Muscle of arm (tissue), 14 donors: ENCODE measurements at places on chromosomes 6 and 20.
A peak's percentile ranks its signal among the peaks of the same experiment; 100 is the strongest.

DNA sequence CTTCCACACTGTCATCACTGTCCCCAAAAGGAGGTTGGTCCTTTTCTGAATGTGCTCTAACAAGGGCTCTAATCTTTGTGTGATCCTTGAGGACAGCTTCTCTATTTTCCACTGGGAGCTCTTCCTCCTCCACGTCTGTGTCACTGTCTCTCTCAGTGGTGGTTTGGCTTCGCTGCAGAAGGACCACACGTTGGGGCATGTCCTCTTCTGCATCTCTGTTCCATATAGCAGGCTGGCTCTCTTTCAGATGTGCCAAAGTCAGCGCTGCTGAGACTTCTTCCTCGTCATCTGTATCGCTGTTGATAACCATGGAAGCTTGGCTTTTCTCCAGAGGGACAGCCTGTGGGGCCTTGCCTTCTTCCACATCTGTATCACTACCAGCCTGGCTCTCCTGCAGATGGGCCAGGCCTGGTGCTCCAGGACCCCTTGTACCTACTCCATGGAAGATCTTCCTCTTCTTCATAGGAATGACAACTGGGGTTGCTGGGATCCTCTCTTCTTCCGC lies 4.6 kb downstream of the MDC1 start:
- DNase-seq, result no peak

- DNase-seq, result peak; percentile 61
These were observed 3.3 kb downstream of the ADGRB3 start for GRCh38 chr6:68638230-68638900.

- DNase-seq, result no peak
These were observed 253.8 kb upstream of the CDYL start for GRCh38 chr6:4522453-4522852.

DNA sequence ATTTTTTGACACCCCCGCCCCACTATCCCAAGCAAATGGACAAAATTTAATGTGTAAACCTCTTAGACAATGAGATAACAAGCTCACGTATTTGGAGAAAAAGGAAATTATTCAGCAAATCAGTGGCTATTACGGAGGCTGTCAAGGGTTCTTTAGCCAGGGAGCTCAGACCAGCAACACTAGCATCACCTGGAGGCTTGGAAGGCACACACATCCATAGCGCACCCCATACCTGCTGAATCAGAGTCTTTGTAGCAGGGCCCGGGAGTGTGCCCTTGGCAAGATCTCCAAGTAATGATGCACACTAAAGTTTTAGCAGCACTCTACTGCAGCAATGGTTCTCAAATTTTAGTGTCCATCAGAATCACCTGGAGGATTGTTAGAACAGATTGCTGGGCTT lies 223.2 kb upstream of the BTBD3 start:
- no peak for DNase-seq

DNA sequence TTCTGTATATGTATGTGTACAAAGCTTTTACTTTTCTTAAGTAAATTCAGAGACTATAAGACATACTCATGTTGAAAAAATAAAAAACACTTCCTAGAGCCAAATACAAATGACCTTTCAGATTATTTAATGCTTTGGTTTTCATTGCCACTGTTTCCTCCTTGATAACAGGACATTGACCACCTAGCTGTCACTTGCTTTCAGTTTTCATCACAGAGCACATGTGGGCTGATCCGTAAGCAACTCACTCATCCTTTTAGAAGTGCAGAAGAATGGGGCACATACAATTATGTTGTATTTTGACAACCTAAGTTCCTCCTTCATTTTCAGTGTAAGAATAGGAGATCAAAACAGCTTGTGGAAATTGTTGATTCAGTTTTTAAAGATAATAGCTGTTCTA lies 6.2 kb downstream of the ZBTB2 start:
- DNase-seq, result no peak

DNA sequence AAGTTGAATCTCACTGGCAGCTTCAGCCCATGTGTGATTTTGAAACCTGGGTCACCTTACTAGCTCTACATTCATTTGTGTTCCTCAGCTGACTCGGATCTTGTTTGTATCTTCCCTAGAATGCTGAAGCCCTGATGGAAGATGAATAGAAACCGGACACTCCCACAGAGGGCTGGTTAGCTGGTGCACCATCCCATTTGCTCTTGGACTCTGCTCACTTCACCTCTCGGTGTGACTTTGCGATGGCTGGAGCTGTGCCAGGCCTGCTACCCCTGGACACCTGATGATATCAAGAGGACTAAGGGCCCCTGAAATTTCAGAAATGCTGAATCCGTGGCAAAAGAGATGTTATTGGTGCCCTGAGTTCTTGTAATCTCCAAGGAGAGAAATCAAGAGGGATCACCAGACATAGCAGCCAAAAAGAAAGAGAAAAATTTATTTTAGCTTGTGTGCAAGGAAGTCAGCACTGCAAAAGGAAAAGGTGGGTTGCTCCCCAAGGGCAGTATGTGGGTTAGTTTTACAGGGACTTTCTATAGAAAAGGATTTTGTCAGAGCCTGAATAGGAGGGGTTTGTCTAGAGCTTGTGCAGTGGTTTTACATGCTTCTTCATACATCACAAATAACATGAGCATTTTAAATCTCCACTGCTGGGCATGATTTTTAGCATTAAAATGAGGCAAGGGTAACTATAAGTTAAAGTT lies 426.3 kb upstream of the NOX3 start:
- DNase-seq, result no peak

DNA sequence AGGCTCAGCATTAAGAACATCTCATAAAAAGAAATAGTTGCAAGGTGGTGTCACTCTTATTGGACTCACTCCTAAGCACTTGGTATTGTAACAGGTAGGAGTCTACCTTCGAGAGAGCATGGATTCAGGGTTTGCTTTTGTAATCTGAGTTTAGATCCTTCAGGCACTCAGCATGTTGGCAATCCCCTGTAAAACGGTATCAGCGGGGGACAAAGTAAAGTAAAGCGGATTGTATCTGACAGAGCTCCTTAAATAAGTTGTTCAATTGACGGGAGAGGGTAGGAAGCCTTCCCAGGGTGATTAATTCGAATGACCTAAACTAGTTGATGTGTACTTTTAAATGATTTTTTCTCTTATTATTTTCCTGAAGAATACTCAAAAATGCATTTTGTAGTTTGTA lies 869.8 kb upstream of the EPHA7 start:
- no peak for DNase-seq

DNA sequence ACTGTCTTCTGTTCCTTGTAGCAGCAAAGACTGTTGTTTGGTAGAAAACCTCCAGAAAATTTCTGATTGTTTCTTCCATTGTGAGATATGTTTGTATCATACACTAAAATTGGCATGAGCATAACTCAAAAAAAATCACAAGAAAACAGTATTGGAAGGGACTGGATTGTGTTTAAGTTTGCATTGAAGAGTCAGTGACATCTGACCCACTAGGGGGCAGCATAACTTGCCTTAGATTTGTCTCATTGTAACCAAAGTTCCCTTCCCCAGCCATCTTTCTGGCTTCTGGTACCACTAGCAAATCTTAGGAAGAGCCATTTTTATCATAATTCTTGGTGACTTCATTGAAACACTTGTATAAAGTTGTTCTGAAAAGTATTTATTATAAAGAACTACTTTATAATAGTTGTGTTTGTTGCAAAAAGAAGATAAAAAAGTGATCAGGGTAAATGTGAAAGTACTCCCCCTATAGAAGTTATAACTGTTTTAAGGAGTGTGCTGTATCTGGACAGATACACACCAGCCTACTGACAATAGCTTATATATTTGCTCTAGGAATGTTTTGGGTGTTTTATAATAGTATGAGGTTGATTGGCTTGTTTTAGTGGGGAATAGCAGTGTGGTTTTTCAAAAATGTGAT lies 7.7 kb downstream of the CSTF1 start:
- DNase-seq, result peak; percentile 74

- no peak for DNase-seq
These were observed 758.9 kb downstream of the KIF16B start for GRCh38 chr20:15814360-15814759.

DNA sequence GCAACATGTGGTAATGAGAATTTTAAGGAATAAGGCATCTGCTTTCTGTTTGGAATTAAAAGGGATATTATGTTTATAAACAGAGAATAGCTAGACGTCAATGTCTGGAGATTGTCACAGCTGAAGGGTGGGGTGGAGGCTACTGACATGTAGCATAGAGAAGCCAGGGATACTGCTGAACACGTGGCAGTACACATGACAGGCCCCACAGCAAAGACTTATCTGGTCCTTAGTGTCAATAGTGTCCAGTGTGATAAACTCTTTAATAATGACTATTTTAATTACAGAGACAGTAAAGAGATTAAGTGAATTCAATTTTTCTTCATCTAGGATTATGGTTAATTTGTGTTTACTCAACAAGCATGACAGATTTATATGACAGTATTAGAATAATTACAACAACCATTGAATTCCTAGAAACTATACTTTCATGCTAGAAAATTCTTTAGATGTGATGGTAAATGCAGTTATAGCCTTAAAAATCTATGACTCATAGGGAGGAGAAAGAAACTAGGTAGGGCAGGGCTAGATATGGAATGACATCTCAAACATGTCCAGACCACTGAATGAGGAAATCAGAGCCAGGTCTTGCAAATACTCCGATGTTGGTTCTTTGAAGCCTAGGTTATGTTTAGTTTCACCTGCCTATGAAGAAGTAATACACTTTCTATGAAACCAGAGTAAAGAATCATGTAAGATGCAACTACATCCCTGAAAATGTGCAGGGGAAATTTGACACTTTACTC lies 399.5 kb downstream of the PHF3 start:
- no peak for DNase-seq

- no peak for DNase-seq
These were observed 75.3 kb upstream of the CCN6 start for GRCh38 chr6:111978532-111979149.

DNA sequence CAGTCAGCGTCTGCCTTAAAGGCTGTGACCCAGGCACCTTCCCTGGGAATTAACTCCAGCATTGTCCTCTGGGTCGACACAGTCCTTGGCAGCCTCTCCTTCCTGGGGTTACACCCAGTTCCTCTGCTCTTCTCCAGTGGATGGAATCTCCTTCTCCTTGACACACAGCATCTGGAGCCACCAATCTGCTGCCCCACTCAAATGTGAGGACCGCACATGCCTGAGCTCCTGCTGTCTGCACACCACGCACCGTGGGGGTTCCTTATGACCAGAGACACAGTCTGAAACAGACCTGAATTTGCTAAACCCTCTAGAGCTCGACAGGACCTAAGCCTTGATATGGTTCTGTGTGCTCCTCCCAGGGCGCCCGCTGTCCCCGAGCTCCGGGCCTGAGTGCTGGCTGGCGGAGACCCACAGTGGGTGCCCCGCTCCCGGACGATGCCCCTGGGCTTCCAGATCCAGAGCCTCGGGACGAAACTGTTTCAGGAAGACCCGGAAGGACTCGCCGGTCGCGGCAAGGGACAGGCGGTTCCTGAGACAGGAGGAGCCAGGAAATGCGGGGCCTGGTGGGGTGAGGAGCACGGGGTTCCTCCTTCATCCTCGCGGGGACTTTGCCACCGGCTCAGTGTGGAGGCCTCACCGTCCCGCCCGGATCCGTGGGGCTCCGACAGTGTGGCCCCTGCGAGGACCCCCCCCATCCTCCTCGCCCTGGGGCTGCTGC lies 2.5 kb upstream of the RAET1G start:
- DNase-seq, result no peak

GRCh38 chr6:160464744-160465143 lies 116.6 kb downstream of the SLC22A3 start:
- DNase-seq, result no peak

DNA sequence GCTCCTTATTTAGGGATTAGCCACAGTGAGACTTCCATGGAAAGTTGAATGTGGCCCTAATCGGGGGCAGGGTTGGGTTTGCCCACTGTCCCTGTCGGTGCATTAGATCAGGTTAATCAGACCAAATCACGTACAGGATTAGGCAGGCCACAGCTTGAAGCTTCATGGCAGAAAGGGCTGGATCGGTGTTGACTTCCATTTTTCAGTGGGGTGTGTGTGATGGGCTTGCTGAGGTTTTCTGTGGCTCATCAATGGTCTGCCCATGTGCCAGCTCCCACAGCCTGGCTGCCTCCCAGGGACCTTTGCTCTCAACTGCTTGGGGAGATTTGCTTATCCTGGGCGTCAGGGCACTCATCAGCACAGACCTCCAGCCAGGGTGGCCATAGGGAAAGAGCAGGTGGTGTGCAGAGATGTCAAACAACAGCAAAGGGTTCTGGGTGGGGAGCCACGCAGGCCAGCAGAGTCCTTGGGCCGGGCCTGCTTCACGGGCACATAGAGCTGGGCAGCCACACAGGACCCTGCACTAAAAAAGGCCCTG lies 130.7 kb downstream of the TFAP2C start:
- no peak for DNase-seq

DNA sequence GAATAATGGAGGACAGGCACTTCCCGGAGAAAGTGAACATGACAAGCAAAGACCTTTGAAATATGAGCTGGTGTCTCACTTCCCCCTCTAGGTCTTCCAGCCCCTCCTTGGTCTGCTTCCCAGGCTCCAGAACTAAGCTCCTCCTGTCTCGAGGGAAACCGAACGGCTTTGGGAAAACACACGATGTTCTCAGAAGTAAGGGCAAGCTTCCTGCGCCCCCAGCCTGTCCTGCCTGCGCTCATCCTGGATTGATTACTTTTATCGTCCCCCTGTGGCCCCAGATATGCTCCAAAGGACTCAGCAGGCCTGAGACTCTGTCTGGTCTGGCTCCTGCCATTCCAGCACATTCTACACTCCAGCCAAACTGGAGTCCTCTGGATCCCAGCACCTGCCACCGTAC lies 83.4 kb downstream of the ZNF217 start:
- no peak for DNase-seq

- DNase-seq, result no peak
These were observed 79.1 kb downstream of the RIMS1 start for GRCh38 chr6:71965404-71965803.

- no peak for DNase-seq
These were observed 42.7 kb downstream of the ANKRD6 start for GRCh38 chr6:89475634-89476033.

GRCh38 chr6:35844290-35844689 lies 39.1 kb downstream of the LHFPL5 start:
- DNase-seq, result no peak

GRCh38 chr20:53660078-53660909 lies 66.7 kb upstream of the ZNF217 start:
- DNase-seq, result no peak

DNA sequence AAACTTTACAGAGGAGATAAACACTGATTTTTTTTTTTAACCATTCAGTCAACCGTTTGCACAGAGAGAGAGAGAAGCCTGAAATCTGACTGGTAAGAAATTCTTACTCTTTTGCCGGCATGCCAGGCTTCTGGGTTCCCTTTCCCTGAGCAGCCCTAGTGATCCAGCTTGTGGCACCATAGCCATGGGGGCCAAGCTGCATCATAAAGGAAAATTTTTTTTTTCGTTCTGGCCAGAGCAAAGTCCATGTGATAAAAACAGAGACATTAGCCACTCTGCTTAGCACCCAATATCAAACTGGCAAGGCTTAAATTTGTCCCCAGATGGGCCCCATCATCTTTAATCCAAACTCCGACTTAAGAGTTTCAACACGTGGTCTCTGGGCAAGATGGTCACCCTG lies 44.5 kb downstream of the CEP85L start:
- no peak for DNase-seq
